Stimulated activated naive CD4-positive, alpha-beta T cell treated with Interleukin-2 at 50 U/mL for 16 hours (primary cell): ENCODE measurements at places on chromosomes 7 and 10.

DNA sequence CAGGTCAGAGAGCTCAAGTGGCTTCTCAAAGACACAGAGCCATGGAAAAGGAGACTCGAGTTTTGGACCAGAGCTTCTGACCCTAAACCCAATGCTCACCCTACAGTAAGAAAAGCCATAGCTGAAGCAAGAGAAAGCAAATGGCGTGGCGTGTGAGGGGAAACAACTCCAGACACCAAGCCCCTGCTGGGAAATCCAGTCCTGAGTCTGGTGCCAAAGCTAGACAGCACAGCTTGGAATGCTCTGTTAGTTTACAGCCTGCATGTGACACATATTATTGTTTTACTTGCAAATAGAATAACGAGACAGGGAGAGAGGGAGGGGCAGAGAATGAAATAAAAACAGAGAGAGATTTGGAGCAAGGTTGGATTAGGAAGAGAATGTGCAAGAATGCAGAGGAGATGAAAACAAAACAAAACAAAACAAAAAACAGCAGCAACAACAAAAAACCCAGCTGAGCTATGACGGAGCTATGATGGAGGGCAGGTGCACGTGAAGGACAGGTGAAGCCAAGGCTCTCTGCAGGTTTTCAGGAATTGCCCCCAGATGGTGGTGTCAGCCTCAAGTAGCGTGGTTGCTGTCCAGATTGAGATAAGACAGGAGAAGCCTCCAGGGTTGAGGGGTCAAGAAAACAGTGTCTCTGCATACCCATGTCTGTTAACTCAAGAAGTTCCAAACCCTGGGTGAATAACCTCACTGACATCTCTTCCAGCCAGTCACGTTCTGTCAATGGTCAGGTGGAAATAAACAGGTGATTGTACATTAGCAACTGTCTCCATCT lies 69.7 kb upstream of the LRRC18 start:
- no peak for DNase-seq

DNA sequence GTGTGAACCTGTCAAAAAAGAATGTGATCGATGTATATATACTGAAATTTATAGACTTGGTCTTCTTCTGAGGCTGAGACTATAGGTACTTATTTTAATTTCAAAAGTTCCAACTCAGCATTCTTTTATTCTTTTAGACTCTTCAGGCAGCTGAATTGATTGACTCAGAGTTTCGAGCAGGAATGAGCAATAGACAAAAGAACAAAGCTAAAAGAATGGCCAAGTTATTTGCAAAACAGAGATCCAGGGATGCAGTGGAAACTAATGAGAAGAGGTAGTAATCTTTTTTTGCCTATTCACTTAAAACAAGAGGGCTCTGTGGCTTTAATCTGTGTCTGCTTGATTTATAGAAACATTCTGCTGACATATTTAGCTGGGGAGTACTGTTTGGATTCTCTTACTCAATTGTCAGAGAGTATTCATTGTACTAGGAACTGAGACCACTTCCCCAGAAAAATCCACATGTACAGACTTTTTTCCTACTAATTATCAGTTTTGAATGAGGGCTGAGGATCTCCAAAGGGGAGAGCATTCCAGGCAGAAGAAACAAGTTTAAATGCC lies 30.1 kb downstream of the BTAF1 start:
- no peak for DNase-seq

- no peak for DNase-seq
Observed at GRCh38 chr10:74249865-74250264, 98.8 kb downstream of the ADK start.

DNA sequence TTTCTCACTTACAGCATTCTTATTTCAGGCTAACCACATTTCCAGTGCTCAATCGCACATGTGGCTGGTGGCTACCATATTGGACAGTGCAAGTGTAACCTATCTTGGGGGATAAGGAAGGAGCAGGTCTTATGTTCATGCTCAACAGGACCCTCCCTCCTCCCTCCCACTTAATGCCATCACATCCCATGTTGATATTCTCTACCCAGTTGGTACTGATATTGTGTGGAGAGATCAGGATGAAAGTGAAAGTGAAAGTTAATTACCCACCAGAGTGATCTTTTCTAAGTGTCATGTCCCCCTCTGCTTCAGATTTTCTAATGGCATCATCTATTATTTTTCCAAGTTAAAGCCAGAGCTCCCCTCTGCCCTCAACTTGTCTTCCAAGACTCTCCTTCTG lies 91.6 kb downstream of the BMPER start:
- no peak for DNase-seq

DNA sequence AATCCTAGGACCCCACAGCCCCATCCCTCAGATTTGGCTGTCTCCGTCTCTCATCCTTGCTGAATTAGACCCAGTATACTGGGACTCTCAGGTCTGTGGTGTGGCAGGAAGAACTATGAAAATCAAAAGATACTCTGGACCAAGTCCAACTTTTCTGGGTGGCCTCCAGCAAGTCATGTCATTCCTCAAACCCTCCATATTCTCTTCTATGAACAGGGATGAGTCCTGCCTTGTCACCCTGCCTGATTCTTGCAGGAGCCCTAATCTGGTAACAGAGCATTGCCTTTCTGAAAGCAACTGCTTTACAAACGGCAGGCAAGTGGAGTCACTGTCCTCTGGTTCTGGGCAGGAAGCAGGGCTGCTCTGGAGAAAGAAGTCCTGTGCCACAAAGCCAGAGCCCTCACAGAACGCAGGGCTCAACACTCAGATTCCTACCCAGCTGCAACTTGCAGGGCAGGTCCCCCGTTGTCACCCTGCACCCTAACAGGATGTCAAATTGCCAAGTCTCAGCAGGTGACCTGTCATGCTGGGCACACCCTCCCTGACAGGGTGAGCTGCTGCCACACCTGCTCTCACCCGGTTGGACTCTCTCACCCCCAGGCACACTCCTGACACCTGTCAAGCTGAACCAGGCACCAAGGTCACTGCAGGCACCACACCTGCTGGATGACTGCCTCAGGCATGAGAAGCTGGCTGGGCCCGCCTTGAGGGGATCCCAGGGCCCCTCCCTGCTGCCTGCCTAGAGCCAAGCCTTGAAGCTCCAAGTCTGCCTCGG lies 227.7 kb downstream of the KCNMA1 start:
- DNase-seq, result no peak

DNA sequence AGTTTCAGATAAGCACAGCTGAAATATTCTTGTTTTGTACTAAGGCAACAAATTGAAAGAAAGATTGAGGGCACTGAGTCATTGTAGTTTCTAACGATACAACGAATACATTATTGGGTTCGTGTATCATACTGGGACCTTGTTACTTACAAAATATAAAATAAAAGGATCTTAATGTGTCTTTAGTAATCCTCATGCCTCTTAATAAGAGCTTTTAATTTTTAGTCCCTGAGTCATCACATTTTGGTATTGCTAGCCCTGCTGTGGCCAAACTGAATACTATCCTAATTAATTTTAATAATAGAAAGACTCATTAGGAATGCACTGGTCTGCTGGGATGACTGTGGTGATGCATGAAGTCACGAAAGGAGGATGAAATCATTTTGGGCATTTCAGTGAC lies 309.7 kb downstream of the EXOC4 start:
- DNase-seq, result no peak

- DNase-seq, result peak; percentile 55
Observed at GRCh38 chr10:22611425-22612115, 102.8 kb downstream of the PIP4K2A start.
